ENCODE measurements at places on chromosomes 2 and 18. TPM values are rescaled to one million over a fixed set of nuclear protein-coding genes. Genes with fewer than 3 reads are reported as not detected.

- no peak for ATAC-seq
Observed at GRCh38 chr2:42787788-42788477, 4.5 kb downstream of the HAAO start.

GRCh38 chr2:201218780-201219179, 35.8 kb downstream of the CASP10 start:
- ATAC-seq, result no peak

DNA sequence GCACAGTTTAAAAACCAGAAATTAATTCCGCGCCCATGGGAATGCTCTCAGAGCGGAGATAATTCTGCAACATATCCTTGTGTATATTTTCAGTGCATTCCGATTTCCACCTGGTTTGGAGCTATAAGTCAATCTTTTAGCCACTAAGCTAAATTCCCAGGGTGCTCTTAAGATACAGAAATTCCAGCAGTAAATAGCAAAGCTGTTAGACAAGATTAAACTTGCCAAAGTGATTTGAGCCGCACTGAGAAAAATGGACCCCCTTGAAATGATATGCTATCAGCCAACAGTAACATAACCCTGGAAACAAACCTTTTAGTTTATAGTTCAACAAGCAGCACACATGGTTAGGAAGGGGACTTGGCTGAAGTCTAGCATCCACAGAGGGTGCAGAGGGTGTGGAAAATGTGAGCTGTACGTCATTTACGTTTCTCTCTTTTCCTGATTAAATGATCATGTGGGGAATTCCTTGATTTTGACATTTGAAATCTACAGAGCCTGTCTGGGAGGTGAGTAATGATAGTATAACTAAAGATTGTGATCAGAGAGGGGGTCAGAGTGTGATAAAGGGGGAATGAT, 99.8 kb upstream of the COPS8 start:
- no peak for ATAC-seq

DNA sequence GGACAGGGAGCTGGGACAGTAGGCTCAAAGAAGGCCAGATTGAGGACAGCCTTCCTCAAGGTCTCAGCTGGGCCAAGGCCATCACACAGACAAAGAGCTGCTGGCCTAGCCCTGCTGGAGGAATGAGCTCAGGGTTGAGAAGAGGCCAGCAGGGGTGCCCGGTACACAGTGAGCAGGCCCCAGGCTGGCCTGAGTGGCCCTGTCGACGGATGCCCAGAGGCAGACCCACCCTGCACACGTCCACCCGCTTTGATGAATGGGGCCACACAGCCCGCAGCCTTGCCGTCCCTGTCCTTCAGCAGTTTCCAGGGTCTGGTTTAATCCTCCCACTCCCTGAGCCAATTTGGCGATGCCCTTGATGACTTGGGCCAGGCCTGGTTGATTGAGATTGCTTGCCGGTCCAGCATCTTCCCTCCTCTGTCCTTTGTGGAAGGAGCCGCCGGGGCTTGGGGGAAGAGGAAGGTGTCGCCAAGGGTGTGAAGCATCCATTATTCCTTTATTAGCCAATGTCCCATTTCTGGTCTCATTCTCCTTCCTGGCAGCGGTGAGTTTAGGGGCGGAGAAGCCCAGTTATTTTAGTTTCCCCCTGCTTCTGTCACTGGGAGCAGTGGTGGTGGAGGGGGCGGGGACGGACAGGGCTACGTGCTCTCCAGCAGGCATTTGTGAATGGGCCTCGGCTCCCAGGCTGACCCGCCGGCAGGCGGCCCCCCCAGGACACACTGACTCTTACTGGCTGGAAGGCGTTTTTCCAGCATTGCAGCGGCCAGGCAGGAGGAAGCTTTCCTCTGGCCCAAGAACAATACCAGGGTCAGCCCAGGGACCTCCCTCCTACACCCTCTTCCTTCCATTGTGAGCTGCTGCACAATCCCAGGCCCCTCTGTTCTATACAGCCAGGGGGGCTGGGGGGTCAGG, 141.8 kb downstream of the CTIF start:
- peak; percentile 84 for ATAC-seq

- ATAC-seq, result no peak
Observed at GRCh38 chr18:41043876-41044275, 911.2 kb upstream of the PIK3C3 start.

DNA sequence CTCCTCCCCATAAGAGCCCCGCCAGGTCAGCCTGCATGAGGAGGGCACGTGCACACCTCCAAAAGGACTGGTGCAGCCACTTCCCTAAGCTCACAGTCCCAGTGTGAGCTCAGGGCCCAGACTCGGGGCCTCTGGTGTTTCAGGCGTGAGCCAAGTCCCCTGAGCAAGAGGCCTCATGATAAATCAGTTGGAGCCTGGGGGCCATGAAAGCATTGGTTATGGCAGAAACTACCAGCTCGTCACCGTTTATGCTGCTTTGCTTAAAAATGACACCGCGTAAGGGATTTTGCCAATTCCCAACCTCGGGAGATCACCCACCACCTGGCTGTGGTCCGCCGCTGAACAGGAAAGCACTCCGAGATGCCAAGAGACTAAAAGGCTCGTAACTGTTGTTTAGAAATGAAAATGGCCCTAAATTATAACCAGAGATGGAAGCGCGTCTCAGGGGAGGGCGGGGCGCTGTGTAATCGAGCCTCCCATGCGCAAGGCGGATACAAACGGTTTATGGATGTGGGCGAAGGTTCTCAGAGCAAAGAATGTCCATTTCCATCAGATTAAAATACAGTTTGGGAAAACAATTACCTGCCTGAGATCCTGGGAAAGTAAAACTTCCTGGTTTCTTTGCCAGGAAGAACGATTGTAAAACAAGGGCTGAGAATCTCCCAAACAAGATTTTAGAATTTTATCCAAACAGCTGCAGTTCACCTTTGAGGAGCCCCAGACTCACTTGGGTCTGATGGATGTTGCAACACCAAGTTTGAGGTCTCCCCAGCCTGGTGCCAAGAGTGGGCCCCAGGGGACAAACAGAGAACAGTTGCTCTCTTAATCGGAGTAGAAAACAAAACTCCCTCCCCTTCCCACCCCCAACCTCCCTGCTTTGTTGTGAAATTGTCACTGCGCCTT, 141.4 kb downstream of the BCL2 start:
- peak; percentile 77 for ATAC-seq

- ATAC-seq, result no peak
Observed at GRCh38 chr2:46748121-46748520, 167.5 kb downstream of the MCFD2 start.

- ATAC-seq, result peak; percentile 100
Observed at GRCh38 chr2:104378853-104379374, 475.0 kb upstream of the POU3F3 start.

DNA sequence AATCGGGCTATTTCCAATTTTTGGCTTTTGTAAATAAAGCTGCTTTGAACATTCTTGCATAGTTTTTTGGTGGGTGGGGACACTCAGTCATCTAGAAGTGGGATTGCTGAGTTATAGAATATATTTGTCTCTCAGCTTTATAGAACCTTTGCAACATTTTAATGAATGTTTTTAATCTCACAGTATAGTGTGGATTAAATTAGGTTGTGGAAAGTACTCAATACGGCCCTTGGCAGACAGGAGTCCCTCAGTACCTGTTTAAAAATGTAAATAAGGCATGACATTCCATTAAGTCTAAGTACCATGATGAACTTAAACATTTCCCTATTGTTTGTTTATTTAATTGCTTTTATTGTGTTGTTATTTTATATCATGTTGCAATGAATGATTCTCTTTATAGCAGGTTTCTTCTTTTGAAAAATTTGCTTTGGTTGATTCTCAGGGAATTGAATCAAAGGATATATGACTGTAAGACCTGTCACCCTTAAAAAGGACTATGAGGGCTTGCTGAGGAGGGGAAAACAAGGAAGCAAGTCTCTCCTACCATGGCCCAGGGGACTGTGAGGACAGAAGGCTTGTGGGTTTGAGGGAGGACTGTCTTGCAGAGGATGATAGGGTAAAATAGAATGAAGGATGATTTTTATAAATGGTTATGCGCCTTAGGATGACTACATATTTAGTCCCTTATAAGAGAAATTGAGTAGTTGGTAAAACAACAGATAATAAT, 165.1 kb downstream of the RPIA start:
- ATAC-seq, result no peak

GRCh38 chr2:199870581-199870980, 19.6 kb upstream of the FTCDNL1 start:
- ATAC-seq, result no peak

DNA sequence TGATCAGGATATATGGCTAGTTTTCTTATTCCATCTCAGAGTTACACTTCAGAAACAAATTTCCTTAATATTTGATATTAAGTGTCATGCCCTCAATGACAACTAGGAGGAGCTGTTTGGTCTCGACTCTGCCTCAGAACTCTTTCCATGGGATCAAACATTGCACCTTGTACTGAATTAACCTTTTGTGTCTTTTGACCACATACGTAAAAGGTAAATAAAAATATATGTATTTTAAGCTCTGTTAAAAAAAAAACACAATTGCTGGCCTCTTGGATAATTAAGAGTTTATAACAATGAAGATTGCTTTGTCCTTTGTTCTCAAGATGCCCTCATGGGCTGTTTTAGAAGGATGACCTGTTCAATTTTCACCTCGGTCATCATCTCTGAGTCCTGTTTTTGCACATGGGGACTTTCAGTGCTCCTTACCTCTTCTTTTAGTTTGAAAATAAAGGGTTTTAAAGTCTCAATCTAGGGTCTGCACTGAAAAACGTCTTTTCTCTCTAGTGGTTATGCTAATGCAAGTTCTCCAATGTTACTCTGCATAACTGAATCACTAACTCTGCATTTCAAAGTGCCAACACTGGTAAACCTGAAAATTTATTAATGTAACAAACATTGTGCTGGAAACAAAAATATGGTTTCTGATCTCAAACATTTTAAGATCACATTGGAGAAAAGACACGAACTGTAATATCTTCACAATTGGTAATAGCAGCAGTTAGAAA, 18.8 kb upstream of the FN1 start:
- peak; percentile 42 for ATAC-seq

ZSWIM2 gene
- total RNA-seq, result not detected

LBH gene
- 59.5 TPM for total RNA-seq
